ENCODE measurements at places on chromosomes 5 and 9.

GRCh38 chr5:150142959-150143349 lies 12.7 kb downstream of the PDGFRB start:
- H3K4me3 ChIP-seq, result no peak overlapping the region
- peak overlapping the region; percentile 81 for H3K27ac ChIP-seq
- no peaks in the 10 kb centered on the region for H3K36me3 ChIP-seq
- H3K4me1 ChIP-seq, result peaks cover 63% of the 10 kb centered on the region

DNA sequence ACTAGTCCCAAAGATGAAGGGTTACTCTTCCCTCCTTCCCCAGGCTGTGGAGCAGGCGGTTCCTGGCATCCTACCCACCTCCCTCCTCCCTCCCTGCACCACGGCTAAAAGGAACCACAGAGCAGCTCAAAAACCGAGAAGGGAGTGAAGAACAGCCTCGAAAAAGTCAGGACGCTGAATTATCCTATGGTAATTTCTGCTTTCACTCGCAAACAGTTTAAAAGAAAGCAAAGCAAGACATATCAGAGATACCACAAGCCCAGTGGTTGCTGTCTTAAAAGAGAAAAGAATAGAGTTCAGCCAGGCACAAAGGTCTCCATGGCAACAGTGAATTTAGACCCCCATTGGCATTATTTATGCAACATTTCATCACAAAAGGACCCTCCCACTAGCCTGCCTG lies 315.4 kb downstream of the CTNND2 start:
- no peaks in the 10 kb centered on the region for H3K27me3 ChIP-seq
- no peak overlapping the region for H3K4me3 ChIP-seq
- H3K36me3 ChIP-seq, result no peaks in the 10 kb centered on the region
- H3K4me1 ChIP-seq, result peaks cover 2% of the 10 kb centered on the region

DNA sequence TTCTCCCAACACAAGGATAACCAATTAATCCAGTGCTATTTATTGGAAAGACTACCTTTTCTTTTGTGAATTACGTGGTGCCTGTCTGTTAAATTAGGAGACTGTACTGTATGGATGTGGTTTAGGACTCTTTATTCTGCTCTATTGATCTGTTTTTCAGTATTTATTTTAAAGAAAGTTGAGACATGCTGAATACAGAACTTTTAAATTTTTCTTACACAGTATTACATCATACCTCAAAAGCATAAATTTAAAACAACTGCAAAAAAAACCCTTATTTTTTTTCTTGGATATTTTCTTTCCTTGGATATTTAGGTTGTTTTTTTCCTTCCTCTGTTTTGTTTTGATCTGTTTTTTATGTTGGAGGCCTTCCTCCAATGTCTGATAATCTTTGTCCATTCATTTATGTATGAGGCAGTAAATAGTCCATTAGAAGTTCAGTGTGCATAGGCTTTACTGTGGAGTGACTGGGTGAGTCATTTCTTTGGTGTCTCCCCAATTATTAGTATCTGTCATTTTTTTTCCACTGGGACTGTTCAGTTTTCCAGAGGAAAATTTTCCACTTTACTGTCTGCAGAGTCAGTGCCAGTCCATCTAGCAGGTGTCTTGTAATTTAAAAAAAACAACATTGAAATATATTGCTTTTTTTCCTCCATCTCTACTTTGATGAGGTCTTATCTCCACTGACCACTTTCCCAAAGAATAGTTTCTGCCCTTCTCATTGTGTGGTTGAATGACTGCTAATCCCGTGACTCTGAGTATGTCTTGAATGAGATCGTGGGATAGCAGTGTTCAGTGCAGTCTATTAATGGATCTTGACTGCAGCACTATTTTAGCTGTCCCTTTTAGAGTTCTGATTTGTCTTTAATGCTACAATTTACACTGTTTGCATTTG lies 15.2 kb downstream of the CYSTM1 start:
- no peak overlapping the region for H3K4me3 ChIP-seq
- DNase-seq, result no peak
- H3K27me3 ChIP-seq, result no peaks in the 10 kb centered on the region
- H3K4me1 ChIP-seq, result peaks cover 8% of the 10 kb centered on the region
- no peak overlapping the region for H3K27ac ChIP-seq
- peaks cover 5% of the 10 kb centered on the region for H3K36me3 ChIP-seq

DNA sequence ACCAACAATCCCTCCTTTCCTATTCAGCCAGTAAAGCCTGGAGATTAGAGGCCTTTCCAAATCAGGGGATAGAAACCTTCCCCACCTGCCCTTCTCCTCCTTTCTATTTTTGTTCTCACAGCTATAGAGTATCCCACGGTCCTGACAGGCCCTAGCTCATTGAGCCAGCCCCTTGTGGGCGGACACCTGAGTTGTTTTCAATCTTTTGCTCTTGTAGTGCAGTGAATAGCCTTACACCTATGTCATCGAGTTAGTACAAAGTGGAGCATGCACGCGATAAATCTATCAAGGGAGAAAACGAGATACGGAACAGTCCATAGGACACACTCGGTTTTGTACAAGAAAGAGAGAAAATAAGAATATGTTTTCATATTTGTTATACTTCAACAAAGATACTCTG lies 77.2 kb downstream of the TSPAN17 start:
- no peaks in the 10 kb centered on the region for H3K36me3 ChIP-seq
- H3K27ac ChIP-seq, result no peak overlapping the region
- H3K27me3 ChIP-seq, result peaks cover 76% of the 10 kb centered on the region
- no peak overlapping the region for H3K4me3 ChIP-seq
- H3K4me1 ChIP-seq, result no peaks in the 10 kb centered on the region

GRCh38 chr5:43137326-43137725 lies 16.6 kb downstream of the ZNF131 start:
- H3K4me3 ChIP-seq, result no peak overlapping the region
- H3K4me1 ChIP-seq, result peaks cover 7% of the 10 kb centered on the region
- H3K27ac ChIP-seq, result no peak overlapping the region
- peaks cover 36% of the 10 kb centered on the region for H3K36me3 ChIP-seq
- H3K27me3 ChIP-seq, result no peaks in the 10 kb centered on the region

Data from suprapubic skin (tissue), 4 donors.